ENCODE measurements at places on chromosomes 2 and 18.

GRCh38 chr18:72995558-72995957 lies 127.8 kb upstream of the NETO1 start:
- no peak for DNase-seq

GRCh38 chr2:1664076-1664605 lies 80.2 kb downstream of the PXDN start:
- DNase-seq: no peak

GRCh38 chr18:74367905-74368304 lies 52.3 kb downstream of the C18orf63 start:
- DNase-seq: no peak

DNA sequence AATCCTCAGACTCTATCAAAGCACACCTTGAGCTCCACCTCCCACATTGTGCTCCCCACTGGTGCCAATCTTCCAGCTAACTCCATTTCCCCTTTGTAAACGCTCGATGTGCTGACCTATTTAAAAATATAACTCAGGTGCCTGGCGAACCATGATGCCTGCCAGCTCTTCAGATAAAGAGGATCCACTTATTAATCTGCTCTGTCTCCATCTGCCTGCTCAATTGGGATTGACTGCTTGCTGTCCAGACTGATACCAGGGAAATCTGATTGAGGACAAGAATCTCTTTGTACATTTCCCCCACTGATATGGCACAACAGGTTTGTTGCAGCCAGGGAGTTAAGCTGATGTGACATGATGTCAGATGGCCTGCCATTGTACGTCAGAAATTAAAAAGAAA lies 2036.5 kb upstream of the CELF4 start:
- DNase-seq: no peak

GRCh38 chr2:60408207-60408606 lies 145.2 kb downstream of the BCL11A start:
- no peak for DNase-seq
